ENCODE measurements at places on chromosomes 2 and 18.

DNA sequence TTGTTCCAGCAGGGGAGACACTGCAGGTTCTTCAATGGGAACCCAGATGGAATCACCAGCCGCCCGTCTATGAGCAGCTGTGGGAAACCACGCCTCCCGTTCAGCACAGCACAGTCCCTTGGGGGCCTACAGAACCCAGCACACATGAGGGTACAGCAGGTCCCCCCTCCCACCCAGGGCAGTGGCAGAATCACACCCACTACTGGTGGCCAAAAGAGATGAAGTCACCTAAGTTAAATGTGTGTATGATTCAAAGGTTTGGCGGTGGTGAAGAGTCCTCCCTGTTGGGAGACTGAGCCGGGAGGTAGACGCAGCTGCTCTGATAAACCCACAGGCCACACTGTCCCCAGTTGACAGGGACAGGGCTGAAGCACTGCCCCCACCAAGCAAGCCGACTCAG lies 44.3 kb downstream of the L3MBTL4 start:
- DNase-seq, result no peak

- no peak for DNase-seq
Observed at GRCh38 chr2:200099256-200099655, 143.9 kb downstream of the MAIP1 start.

- peak; percentile 34 for DNase-seq
Observed at GRCh38 chr2:205696331-205696926, 14.1 kb downstream of the NRP2 start.

GRCh38 chr2:200767111-200767885 lies 44.4 kb upstream of the BZW1 start:
- DNase-seq, result no peak

- no peak for DNase-seq
Observed at GRCh38 chr2:100018341-100019193, 123.8 kb downstream of the AFF3 start.

- no peak for DNase-seq
Observed at GRCh38 chr2:115910270-115910669, 1467.8 kb downstream of the DPP10 start.

DNA sequence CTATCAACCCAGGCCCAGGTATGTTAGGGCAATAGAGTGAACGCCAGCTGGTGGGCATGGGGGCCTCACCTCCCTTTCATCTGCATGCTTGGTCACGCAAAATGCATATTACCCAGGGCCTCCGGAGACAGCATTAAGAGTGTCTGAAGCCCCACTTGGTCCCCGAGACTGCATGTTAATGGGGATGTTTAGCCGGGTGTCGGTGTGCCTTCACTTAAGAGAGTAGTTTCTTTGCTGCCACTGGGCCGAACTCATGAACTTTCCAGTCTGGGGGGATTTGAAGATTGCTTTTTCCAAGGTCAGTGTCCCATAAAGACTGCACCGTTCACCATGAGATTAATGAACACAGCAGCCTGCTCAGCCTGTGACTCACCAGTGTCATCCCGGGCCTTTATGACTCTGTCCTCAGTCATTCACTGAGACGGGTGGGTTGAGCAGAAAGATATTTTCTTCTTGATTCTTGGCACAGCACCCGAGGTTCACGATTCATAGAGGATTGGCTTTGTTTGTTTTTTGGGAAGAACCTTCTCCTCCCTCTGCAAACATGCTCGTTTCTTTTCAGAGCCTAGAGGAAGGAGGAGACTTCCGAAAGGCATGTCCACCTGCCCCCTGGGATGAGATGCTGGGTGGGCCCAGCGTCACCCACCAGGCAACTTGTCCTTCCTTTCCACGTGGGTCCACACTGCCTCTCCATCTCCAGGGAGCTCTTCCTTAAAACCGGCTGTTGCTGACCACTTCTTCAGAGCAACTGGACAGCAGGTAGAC lies 199.1 kb downstream of the GLI2 start:
- DNase-seq, result peak; percentile 63

- no peak for DNase-seq
Observed at GRCh38 chr18:41009926-41010325, 945.1 kb upstream of the PIK3C3 start.

GRCh38 chr2:212465456-212465855 lies 73.1 kb downstream of the ERBB4 start:
- no peak for DNase-seq

GRCh38 chr18:79508565-79509535 lies 113.1 kb downstream of the NFATC1 start:
- no peak for DNase-seq

DNA sequence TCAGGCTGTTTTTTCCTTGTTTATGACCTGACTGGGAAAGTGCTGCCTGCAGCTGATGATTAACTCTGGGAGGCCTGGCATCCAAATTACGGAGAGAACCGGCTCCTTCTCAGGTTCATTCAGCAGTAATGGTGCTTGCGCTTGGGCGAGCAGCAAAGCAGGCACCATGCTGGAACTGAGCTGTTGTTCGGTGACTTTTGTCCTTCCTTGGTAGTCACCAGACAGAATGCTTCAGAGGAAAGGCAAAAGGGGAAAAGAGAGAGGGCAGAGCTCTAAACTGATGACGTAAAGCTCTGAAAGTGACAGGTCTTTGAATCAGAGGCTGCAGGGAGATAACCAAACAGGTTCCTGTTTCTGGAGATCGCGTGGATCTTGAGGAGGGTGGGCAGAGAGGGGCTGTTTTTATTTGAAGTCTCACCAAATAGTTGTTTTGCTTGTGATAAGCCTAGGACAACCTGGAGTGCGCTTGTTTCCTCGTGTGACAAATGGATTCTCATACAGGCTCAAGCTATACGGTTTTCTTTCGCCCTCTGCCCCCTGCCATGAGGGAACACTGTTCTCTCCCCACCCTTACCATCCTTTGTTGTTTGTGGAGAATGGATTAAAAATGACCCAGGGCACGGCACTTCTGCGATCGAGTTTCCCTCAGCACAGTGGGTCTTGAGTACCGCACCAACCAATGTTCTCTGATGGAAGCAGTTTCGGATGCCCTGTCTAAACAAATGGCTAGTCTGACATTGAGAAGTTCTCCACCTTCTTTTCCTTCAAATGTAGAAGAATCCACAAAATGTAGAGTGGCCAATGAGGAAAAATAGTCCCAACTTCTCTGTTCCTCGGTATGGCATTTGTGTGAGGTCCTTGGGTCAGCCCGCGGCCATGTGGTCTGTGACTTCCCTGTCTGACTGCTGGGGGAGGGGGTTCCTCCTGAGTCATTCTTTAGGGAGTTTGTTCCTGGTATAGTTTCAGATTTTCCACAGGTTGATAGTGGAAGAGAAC lies 1.3 kb downstream of the RASGRP3 start:
- no peak for DNase-seq

- no peak for DNase-seq
Observed at GRCh38 chr2:83565626-83566025, 893.5 kb downstream of the SUCLG1 start.

DNA sequence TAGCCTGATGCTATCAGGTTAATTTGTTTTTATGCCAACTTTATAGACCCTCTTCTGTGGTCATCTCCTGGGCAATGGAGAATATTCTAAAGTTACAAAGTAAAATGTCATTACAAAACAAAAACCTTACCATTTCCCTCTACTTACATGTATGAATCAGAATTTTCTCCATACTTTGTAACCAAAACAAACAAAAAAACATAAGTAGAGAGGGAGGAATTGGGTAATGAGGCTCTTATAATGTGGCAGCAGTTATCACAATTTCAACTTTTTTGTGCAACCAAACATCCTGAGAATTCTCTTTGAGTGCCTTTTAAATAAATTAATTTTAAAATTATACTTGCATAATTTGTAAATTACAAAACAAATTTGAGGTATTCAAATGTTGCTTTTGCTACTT lies 332.8 kb downstream of the TXNL1 start:
- DNase-seq, result peak; percentile 22

- DNase-seq, result no peak
Observed at GRCh38 chr2:209821806-209822205, 50.2 kb downstream of the UNC80 start.

GRCh38 chr18:12366379-12366778 lies 10.6 kb downstream of the AFG3L2 start:
- DNase-seq, result no peak

GRCh38 chr2:3009005-3009404 lies 368.6 kb downstream of the EIPR1 start:
- DNase-seq, result no peak

GRCh38 chr2:39481611-39482010 lies 44.5 kb upstream of the MAP4K3 start:
- DNase-seq, result no peak

DNA sequence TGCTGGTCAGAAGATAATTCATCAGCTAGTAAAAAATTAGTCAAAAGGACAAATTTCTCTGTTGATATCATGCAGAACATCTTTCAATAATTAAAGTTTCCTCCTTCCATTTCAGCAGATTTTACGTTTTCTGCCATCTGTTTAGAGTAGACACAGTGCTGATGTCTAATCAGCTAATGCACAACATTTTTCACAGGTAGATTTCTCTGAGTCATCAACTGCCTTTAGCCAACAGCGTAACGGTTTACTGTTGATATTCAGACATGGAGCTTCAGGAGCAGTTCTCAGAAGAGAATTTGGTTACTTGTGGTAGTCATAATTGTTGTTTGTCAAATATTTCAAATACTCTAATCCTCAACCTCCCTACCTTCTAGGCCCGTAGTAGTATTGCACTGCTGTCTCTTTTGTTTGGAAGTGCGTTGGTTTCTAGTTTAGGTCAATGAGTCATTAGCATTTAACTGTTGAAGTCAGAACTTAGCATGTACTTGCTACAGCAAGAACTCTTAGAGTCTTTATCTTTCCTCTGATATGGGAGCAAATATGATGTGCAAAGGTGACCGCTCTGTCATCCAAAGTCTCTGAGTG lies 86.8 kb upstream of the TFPI start:
- DNase-seq, result no peak

GRCh38 chr18:48565105-48565504 lies 26.3 kb downstream of the CTIF start:
- DNase-seq, result no peak

DNA sequence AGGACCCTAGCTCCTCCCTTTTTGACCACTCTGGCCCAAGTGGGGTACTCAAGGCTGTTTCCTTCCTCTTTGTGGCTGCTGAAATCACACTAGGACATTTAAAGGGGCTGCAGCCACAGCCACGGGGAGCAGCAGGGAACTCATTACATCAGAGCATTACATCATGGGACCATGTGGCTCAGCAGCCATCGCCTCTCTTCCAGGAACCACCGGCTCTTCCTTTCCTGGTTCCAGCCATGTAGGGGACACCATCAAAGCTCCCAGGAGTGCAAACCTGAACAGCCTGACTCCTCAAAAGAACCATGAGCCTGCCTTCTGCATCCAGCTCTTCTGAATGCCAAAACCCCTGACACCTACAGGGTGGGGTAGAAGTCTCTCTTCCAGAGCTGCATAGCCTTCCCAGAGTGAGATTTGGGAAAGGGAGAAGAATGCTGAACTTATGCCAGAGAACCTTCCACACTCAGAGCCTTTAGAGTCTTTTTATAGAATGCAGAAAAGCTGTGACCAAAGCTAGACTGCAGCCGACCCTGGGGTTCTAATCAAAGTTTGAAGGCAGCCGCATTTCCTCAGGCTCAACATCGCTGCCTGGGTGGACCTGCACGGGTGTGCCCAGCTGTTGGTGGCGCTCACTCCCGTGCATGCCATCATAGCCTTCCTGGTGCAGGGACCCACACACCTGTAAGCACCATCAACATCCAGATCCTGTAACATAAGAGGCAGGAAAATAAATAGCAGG lies 121.7 kb downstream of the KLHL29 start:
- DNase-seq, result no peak

Data from cardiac muscle cell (in vitro differentiated cells and primary cell).